ENCODE measurements at places on chromosomes 11 and 22.
A peak's percentile ranks its signal among the peaks of the same experiment; 100 is the strongest.

DNA sequence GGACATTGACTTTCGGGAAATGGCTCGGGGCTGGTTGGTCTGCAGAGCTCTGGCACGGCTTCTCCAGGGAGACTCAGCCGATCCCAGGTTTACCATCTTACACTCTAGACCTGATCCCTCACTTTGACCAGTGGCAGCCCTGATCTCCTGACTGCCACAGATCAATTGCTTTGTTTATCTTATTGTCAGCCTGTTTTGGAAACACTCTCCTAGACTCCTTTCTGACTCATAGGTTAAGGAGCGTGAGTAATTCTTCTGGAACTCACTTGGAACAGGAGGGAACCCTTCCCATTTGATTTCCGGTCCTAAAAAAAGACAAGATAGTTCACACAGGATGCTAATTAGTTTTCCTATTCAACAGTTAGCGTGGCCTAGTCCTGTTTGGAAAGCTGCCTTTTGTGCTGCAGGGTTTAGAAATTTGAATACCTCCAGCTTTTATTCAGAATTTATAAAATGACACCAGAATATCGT lies 16.0 kb upstream of the BMAL1 start:
- DNase-seq = no peak

DNA sequence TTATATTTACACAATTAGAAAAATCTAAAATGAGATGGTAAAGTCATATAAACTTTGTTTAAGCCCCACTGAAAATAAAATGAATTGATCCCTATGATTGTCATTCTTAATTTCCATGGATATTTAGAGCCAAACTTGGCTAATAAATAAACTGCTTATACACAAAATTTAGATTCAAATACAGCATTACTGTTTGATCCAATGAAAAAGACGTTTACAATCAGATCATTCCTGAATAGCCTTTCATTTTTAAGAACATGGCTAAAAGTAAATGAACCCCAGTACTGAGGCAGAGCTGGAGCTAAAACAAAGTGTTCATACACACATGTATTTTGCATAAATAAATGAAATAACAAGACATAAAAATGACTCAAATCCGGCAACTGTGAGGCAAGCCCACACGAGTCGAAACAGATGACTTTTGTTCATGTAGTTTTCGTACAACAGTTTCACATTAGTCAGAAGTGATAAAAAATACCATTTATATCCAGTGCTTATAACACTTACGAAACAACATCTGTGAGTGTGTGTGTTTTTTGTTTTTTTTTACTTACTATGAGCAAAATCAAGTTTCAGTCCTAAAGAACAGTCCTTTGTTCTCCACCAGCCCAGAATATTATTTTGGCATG lies 386.5 kb downstream of the SOX6 start:
- no peak for DNase-seq

DNA sequence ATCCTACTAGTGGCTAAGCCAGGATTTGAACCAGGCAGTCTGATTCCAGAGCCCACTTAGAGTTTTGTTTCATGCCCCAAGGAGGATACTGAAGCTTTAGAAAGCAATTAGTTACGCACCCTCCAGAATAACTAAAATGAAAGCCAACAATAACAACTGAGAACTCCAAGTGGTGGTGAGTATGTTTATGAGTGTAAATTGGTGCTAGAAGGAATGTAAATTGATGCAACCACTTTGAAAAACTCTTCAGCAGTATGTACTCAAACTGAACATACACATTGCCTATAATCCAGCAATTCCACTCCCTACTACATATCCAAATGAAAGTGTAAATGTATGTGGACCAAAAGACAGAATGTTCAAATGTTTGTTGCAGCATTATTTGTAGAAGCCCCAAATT lies 6.7 kb upstream of the ARL14EP start:
- no peak for DNase-seq

DNA sequence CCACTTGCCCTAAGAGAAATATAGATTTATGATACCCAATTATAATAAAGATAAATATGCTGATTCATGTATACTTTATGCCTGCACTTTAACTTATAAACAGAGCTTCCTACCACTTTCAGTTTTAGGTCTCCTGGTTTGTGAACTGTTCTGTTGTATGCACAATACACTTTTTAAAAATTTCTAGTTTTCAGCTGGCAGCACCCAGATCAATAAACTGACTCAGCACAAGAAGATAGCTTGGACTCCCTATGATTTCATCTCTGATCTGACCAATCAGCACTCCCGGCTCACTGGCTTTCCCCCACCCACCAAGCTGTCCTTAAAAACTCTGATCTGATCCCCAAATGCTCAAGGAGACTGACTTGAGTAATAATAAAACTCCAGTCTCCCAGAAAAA lies 33.5 kb upstream of the FAM181B start:
- DNase-seq = no peak

DNA sequence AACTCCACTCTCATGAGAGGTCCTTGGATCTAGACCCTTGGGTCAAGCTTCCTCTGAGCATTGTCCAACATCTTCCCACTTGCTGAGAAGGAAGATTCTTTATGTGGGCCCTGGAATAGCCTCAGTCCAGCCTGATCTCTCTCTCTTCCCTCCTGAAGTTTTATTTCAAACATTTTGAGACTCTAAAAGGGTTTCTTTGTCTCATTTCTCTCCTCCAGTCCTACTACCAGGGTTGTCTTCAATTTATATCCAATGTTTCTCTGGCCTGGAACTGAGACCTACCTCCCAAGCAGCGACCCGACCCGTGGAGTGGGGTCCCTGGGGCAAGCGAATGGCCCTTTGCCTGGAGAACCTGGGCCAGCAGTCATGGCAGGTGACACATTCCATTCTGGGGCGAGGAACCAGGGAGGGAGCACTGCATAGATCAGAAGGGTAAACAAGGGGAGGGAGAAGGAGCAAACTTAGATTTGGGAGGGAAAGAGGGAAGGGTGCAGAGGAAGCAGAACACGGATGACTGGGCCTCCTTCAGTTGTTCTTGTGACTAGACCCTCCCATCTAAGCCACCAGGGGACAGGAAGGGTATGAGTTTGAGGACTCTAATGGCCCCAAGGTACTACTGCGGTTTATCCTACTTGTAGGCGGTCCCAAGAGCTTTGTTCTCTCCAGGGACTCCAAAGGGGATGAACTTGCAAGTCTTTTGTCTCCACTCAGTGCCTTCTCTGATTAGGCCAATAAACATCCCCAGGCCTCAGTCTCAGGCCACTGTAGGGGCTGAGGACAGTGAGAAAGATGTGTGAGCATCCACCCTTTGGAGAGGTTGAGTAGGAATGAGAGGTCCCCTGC lies 14.2 kb upstream of the PRAME start:
- DNase-seq = no peak

GRCh38 chr11:67239783-67240575 lies 26.3 kb upstream of the GRK2 start:
- peak; percentile 94 for DNase-seq

DNA sequence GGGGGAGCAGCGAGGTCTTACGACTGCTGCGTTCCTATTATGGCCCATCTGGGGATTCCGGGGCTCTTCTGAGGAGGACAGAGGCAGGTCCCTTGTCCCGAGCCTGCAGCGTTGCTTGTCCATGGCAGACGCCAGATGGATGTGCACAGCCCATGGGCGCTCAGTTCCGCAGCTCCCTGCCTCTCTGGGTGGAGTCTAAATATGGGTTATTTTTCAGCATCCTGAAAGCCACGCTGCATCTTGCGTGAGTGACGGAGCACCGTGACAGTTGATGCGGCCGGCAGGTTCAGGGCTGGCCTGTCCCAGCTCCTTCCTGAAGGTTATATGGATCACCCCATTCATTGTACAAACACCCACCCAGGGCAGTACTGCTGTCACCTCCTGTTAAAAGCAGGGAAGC lies 1169.4 kb downstream of the BRD1 start:
- DNase-seq = no peak

GRCh38 chr11:78652843-78653239 lies 78.2 kb upstream of the NARS2 start:
- DNase-seq = no peak

DNA sequence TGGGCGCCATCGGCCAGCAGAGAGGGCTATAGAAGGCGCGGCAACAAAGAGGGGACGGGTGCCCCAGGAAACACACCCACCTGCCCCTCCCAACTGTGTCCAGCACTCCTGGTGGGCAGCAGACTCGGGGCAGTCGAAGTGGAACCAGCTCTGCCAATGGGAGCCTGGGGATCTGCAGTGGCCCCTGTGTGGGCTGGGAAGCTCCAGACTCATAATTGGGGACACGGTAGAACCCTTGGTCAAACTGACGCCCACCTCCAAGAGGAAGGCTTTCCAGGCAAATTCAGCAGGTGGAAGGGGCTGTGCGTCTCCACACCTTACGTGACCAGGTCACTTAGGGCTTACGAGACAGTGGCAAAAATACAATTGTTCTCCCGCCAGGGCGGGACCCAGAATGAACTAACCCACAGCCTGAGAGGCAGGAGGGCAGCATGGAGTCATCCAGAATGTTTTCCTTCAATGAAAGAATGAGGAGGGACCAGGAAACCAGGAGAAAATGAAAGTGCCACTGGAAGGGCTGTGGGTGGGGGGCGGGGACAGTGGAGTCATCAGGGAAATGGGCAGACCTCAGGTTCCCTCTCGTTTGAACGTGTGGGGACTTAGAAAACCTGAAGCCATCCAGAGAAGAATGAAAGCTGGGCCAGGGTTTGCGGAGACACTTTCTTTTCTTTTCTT lies 53.2 kb upstream of the SHANK2 start:
- peak; percentile 10 for DNase-seq

GRCh38 chr11:61160487-61161189 lies 588 bp downstream of the VPS37C start:
- DNase-seq = no peak

DNA sequence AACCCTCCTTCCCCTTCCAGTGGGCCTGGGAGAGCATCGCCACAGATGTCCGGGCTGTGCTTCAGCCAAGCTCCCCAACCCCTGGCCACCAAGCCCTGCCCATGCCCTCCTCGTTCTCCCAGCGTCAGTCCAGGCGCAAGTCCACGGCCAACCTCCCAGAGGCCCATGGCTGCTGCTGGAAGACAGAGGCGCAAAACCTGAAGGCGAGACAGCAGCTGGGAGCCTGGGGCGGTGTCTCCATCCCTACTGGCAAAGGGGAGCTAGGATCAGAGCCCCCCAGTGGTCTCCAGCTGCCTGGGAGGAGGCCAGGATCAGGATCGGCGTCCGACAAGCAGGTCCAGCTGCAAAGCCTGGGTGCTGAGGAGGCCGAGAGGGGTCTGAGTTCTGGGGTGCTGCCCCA lies 1.9 kb downstream of the TSGA10IP start:
- no peak for DNase-seq

DNA sequence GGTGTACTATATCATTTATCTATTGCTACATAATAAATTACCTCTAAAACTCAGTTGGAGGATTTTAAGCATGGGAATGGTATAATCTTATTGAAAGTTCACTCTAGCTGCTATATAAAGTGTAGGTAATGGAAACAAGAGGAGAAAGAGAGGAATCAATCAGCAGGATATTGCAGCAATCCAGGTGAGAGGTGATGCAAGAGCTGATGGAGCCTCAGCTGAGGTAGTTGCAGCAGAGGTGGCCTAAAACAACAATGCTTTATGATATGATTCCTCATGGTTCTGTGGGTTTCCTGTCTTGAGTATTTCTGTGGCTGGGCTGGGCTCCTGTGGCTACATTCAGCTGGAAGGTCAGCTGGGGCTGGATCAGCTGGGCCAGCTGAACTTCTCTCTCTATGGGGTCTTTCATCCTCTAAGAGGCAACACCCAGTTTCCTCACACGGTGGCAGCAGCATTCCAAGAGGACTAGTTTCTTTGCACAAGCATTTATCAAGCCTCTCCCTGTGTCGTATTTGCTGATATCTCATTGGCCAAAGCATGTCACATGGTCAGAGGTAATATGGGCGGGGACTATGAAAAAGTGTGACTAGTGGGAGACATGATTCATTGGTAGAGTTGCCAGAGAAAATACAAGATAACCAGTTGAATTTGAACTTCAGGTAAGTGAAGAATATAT lies 135.4 kb upstream of the LARGE1 start:
- DNase-seq = no peak

- DNase-seq = no peak
These were observed 34.2 kb downstream of the MCM5 start for GRCh38 chr22:35434061-35434710.

DNA sequence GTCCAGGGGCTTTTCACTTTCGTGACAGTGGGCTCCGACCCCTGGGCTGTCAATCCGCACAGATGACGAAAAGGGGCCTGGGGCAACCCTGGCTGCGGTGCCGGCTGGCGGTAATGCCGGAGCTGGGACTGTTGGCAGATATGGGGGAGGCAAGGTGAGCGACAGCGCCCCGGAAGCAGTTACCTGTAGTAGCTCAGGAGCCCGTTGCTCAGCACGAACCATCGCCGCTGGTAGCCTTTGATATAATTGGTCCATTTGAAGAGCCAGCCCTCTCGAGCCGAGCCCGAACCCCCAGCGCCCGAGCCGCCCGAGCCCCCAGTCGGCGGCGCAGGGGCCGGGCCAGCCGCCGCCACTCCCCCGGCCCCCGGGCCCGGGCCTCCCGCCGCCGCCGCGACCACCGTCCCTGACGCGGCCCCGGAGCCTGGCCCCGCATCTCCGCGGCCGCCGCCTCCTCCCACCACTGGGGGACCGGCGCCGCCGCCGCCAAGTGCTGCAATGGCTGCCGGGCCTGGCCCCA lies 396 bp downstream of the OSBP start:
- no peak for DNase-seq

GRCh38 chr11:71300187-71300586 lies 47.8 kb upstream of the SHANK2 start:
- no peak for DNase-seq

DNA sequence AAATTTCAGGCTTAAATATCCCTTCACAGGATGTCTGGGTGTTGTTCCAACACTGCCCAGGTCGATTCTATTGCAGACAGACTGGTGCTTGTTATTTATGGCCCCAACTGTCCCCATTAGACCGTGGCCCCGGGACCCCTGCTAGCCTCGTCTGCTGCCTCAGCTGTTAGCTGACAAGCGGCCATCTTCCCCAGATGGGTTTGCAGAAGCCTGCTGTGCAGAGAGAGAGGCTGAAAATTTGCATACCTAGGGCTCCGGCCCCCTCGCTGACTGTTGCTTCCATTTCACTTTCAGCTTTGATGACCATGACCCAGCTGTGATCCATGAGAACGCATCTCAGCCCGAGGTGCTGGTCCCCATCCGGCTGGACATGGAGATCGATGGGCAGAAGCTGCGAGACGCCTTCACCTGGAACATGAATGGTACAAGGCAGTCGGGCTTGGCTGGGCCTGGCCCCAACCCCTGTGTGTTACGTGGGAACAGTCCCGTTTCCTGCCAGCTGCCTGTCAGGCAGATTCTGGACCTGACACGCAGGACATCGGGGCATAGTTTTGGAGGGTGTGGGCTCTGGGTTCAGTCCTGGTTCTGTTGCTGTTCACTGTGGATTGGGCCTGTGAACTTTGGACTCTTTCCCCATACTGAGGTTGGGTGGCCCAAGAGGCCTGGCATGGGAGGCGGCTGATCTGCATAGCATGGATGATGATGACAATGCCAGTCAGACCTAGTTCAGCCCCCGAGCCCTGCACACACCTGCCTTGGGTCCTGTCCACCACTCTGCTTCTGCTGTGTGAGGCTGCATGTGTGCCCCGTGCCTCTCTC lies 16.4 kb downstream of the SMARCB1 start:
- no peak for DNase-seq

DNA sequence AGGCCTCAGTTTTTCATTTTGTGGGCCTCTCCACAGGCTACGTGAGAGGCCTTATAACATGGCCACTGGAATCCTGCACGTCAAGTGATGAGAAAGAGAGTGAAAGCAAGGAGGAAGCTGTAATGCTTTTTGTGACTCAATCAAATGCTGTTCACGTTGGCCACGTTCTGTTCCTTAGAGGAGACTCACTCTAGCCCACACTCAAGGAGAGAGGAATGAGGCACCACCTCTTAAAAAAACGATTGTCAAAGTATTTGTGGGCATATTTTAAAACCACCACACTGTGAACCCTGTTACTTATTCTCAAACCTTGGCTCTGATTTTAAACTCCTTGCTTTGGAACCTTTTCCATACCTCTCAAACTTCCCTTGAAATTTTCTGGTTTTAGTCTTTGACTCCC lies 705.0 kb downstream of the NELL1 start:
- no peak for DNase-seq

Data from mesothelial cell of epicardium (in vitro differentiated cells).